ENCODE measurements at places on chromosomes 6 and 20.

DNA sequence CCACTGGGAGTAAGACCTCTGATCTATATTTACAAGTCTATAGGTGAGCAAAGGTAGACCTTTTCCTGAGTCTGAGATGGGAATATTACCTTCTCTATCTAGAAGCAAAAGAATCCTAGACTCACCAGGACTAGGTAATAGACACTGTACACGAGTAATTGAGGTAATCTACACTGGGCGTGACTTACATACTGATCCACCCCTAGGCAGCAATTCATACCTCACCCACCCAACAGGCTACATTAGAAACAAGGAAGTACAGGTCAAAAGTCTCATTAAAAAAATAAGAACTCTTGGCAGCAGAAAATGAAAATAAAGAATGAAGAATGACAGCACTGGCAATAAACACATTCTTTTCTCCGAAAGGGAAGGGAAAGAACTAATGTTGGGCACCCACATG, 7.6 kb downstream of the CSNK2A1 start:
- DNase-seq, result no peak

GRCh38 chr6:106514583-106514885, 114.8 kb downstream of the RTN4IP1 start:
- no peak for DNase-seq

- no peak for DNase-seq
Observed at GRCh38 chr6:150211700-150212511, 69.1 kb downstream of the PPP1R14C start.

- DNase-seq, result no peak
Observed at GRCh38 chr6:20463396-20463795, 61.7 kb downstream of the E2F3 start.

DNA sequence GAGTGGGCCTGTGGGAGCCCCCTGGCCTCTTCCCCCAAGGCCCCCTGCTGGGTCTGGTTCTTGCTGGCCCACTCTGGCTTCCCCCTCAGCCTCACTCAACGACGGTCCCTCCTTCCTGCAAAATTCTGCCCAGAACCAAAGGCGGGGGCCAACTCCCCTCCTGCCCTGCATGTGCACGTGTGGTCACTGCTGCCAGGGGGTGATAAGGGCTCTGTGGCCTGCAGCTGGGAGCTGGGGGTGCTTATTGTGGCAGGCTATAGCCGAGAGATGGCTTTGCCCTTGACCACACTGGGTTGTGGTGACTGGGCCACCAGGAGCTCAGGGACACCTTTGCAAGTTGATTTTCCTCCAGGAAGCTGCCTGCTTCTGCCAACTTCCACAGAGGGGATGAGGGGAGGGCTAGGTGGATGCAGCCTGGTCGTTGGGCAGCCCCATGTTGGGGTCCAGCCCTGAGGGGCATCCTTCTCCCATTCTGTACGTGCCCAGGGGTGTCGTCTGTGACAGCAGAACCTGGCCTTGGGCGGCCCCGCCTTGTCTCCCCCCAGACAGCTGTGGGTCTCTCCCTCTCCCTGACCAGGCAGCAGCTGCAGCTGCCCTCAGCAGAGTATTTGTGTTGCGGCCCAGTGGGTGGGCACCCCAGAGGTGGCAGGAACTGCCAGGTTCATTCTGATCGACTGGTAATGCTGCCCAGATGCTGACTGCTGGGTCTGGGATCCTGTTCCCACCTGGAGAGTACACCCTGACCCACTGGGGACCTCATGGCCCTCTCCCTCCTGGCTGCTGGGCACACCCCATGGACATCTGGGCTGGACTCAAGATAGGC, 5.6 kb downstream of the TCEA2 start:
- DNase-seq, result no peak

DNA sequence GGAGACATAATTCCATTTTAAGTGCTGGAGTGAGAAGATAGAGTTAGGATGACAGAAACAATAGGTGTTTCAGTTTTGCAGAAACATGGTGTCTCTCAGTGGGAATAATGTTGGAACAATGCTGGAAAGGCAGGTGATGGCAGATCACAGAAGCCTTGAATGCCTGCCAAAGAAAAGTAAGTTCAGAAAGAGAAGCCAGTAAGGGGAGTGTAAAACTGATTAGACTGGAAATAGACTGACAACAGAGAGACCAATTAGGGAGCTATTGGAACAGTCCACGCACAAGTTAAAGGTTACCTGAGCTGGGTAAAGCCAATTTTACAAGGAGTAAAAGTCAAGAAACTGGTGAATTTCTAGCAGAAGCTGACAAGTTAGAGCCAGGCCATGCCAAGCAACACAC, 142.9 kb downstream of the TFAP2A start:
- no peak for DNase-seq

DNA sequence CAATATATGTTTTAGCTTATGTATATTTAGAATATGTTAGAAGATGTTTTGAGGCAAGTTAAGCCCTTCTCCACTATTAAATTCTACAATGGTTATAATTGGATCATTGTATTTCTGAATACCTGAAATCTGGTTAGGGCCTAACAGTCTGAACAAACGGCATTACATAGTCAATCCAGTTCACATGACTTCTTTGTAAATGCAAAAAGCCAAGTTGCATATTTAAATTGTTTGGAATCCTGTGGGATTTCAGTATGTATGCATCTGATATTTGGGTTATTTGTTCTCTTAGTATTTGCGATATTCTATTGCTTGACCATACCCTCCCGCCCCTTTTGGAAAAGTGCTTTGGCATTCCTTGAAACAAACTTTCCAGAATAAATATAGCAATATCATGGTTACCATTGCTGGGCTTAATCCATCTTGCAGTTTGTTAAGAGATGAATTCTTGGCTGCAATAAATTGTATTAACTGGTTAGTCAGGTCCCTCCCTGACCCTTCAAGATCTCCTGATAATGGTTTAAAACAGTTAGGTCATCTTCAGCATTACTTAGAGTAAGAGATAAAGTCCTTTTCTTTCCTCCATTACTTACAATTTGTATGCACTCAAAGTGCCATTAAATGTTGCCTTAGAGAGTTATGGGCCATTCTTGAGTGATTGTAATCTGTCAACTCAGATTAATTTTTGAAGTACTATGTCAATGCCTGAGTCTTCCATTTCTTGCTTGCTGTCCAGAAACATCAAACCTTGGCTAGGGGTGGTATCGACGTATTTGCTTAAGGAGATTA, 36.5 kb downstream of the LRRC1 start:
- no peak for DNase-seq

- DNase-seq, result no peak
Observed at GRCh38 chr6:121437851-121438651, 2.6 kb downstream of the GJA1 start.

DNA sequence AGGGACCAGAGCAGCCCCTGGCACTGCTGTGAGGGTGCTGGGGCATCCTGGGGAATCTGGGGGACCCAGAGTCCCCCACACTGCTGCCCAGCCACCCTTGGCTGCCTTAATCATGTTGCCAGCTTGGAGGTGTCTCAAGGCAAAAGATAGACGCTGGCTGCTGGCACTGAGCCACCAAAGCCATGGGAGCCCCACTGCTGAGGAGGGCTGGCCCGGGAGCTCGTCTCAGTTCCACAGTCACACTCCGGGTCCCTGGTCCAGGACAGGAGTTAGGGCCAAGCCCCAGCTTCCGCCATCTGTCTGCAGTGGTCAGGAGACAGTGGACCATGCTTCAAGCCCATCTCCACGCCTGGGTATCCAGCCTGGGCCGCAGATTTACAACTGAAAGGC, 41.0 kb upstream of the HMGA1 start:
- DNase-seq, result no peak

- no peak for DNase-seq
Observed at GRCh38 chr6:77397561-77397960, 65.7 kb downstream of the HTR1B start.

GRCh38 chr6:54730767-54731630, 115.6 kb upstream of the FAM83B start:
- no peak for DNase-seq

- DNase-seq, result no peak
Observed at GRCh38 chr20:17169585-17170136, 57.2 kb upstream of the PCSK2 start.

- peak; percentile 31 for DNase-seq
Observed at GRCh38 chr6:145368075-145368474, 367.2 kb downstream of the EPM2A start.

GRCh38 chr20:2301164-2301622, 5.4 kb downstream of the TGM3 start:
- DNase-seq, result peak; percentile 5

- no peak for DNase-seq
Observed at GRCh38 chr6:129314575-129314974, 395.4 kb downstream of the ARHGAP18 start.

- DNase-seq, result no peak
Observed at GRCh38 chr6:100412872-100413271, 51.8 kb downstream of the SIM1 start.

DNA sequence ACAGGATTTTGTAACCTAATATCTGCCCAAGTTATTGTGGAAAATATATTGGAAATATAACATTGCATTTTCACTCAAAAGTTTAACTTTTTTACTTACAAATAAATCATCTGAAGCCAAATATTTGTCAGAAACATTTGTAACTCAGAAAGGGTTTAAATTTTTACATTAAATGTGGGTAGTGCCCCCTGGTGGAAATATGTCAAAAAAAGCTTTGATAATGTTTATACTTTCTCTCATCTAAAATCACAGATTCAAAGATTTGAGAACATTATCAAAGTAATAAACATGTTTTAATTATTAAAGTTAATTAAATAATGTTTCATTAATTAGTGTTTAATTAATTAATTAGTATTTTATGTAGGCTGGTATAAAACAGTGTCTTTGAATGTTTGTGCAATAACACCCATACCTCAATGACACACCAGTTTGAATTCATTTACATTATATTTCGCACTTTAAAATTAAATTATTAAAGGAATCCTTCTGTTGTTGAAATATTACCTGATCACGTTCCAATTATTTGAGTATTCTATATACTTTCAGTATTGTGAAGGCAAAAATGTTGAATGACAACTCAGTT, 320.1 kb upstream of the FKBP1C start:
- DNase-seq, result no peak

DNA sequence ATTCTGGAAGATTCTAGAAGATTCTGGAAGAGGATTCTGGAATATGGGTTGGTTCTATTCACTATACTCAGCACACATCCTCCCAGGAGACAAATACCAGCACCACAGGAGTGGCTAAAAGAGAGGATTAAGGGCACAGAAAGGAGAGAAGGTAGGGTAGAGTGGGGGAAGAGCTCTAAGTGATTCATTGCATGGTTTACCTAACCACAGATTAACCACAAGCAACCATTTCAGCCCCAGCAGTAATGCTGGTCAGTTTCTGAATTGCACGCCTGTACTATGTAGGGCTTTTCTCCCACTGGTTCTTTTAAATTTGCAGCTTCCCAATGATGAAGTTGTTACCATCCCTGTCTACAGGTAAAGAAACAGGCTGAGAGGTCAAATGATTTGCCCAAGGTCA, 192.7 kb upstream of the PMEPA1 start:
- peak; percentile 83 for DNase-seq

DNA sequence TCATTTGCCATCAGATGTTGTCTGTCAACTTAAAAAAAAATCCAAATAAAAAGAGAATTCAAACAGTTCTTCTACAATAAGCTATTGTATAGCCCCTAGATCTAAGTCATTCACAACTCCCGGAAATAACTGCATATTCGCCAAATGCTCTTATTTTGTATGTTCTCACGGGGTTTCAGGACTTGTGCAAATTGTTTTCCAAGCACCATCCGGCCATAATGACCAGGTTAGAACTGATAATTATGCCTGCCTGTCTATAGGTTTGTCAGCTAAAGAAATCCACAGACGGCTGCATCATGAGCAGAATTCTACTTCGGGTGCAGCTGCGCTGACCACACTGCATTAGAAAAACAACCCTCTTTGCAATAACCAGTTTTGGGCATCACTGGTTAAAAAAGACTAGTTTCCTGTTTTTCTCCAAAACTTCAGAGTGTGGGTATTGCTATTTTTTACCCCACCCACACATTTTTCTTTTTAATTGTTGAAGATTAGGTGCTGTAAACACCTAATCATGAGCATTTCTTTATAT, 87.7 kb downstream of the HIVEP2 start:
- DNase-seq, result no peak

DNA sequence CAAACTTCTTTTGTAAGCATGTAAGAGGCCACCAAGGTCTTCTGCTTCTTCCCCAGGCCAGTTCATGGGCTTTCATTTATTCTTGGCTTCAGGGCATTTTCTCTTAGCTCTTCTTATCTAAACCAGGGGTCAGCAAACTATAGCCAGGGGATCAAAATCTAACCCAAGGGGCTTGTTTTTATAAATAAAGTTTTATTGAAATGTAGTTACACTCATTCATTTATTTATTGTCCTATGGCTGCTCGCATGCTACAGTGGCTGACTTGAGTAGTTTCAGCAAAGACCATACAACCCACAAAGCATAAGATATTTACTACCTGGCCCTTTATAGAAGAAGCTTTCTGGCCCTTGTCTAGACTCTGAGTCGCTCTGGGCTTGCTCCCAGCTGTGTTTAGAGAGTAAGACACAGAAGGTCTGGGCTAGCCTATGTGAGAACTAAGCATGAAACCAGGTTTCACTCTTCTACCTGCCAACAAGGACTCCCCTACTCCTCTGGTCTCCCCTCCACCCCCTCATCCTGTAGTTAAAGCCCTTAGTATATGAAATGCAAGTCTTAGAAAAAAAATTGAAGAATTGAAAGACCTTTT, 43.2 kb downstream of the KHDC1L start:
- DNase-seq, result no peak

DNA sequence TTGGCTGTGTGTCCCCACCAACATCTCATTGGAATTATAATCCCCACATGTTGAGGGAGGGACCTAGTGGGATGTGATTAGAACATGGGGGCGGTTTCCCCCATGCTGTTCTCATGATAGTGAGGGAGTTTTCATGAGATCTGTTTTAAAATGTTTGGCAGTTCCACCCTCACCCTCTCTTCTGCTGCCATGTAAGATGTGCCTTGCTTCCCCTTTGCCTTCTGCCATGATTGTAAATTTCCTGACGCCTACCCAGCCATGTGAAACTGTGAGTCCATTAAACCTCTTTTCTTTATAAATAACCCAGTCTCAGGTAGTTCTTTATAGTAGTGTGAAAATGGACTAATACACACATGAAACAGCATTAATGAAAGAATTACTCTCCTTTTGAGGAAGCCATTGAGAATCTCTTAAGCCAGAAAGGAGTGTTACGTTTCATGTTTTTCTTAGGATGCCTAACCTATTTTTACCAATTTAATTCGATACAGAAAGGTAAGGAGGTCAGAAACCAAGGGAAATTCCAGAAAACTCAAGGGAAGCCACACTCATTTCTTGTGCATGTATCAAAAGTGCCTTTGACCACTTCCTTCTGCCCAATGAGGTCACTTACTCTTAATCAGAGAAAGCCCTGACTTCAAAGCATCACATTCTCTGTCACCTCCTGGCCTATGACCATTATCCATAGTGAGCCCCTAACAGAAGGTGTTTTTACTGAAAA, 24.7 kb upstream of the HINT3 start:
- no peak for DNase-seq
